ENCODE measurements at places on chromosomes 11 and 22. TPM values are rescaled to one million over a fixed set of nuclear protein-coding genes. Genes with fewer than 3 reads are reported as not detected.

DNA sequence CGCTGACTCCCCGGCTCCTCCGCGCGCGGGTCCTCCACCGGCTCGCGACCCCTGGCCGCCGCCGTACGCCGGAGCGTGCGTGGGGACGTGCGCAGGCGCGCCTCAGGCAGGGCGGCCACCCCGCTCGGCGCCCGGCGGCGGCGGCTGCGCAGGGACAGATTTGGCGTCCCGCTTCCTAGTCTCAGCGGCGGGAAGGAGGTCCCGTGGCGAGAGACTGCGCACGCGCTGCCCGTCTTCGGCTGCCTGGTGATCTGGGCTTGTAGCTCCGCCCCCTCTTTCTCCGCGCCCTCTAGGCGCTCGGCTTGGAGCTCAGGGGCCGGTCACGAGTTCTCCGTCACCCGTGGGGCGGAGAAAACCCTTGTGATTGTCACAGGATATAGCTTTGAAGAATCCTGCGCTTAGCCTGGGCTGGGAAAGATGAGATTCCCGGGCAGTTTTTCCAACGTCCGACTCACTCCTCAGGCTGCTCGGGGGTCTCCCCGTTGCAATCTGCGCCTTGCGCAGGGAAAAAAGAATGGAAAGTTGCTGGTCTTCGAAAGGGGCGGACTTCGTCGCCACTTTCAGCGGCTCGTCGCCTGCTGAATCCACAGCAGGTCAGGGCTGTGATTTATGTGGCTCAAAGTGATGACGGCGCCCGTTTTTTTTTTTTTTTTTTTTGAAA is at the start of gene PATL1:
TSS of gene PATL1 (minus strand) at position 88 of the 661 bp plus-strand sequence. CDS start 142 bp downstream, outside the sequence.
- DNase-seq: peak; percentile 99

GRCh38 chr11:122044086-122044485 is 71.9 kb downstream of the BLID start:
- no peak for DNase-seq

- no peak for DNase-seq
Observed at GRCh38 chr11:106986261-106986660, 32.0 kb downstream of the GUCY1A2 start.

GRCh38 chr11:19680829-19681368 is 31.7 kb upstream of the NAV2 start:
- DNase-seq: no peak

DNA sequence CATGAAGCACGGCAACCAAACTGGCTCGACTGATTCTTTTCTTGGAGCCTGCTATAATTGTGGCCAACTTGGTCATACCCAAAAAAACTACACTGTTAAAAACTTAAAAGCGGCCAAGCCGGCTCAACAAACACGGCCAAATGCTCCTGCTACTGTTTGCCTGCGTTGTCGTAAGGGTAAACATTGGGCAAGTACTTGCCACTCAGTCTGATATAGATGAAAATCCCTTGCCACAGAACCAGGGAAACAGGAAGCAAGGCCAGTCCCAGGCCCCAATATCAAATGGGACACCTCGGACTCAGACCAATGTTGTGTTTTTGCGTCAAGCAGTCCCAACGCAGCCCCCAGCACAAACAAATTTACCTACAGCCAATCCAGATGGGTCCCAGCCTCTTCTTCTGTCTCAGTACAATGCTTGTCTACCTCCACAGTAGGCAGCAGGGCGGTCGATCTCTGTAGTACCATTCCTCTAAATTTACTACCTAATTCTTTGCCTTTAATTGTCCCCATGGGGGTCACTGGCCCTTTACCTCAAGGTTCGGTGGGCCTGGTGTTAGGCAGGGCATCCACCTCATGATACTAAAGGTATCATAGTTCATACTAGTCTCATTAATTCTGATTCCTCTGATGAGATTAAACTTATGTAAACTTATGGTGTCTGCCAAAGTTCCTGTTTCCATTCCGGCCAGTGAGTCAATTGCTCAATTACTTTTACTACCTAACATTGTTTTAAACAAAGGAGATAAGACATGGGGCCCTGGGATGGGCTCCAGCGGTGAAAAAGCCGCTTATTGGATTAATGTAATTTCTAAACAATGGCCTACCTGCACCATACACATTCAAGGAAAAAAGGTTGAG is 3.7 kb upstream of the COMT start:
- DNase-seq: no peak

DNA sequence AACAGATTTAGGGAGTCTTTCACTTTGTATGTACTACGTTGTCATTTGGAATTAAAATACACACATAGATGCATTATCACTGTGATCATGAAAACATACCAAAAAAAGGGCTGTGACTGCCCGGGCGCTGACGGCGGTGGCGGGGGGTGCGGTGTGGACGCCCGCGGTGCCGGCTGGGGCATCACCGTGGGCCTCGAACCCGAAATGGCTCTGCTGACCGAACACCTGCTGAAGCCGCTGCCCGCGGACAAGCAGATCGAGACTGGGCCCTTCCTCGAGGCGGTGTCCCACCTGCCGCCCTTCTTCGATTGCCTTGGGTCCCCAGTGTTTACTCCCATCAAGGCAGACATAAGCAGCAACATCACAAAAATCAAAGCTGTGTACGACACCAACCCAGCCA is 16.2 kb downstream of the MRGPRX4 start:
- no peak for DNase-seq

- no peak for DNase-seq
Observed at GRCh38 chr11:73167363-73167954, 25.3 kb upstream of the FCHSD2 start.

DNA sequence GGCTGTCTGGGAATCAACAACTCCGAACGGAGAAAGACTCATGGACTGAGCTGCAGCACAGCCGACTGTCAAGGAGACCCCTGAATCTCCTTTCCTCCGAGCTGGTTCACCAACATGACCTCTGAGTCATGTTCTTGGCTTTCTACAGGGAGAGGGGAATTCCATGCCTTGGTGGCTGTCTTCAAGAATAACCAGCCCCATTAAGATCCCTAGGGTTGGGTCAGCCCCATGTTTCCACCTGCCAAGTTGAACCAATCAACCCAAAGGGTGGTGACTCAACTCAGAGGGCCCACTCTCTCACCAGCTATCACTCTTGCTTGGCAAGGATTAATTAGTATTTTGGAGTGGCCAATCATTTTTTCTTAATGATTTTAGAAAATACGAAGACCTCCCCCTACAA is 28.3 kb upstream of the IGSF22 start:
- no peak for DNase-seq

RFPL2 gene
- polyA plus RNA-seq: not detected

DNA sequence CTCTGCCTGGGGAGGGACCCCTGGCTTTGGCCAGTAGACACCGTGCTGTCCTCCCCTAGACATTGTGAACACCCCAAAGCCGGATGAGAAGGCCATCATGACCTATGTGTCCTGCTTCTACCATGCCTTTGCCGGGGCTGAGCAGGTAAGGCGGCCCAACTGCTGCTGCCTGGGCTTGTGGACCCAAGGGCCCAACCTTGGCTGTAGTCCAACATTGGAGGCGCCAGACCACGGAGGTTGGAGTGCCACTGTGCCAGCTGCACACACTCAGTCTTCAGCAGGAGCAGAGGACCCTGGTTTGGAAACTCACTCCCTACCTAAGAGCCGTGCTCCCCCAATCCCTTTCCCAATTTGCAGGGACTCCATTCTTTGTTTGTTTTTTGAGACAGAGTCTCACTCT is 9.4 kb downstream of the ACTN3 start:
- no peak for DNase-seq

C22orf23 gene
- 1.0 TPM for polyA plus RNA-seq

OR51V1 gene
- not detected for polyA plus RNA-seq

- DNase-seq: no peak
Observed at GRCh38 chr11:120043328-120043945, 94.5 kb downstream of the TRIM29 start.

DNA sequence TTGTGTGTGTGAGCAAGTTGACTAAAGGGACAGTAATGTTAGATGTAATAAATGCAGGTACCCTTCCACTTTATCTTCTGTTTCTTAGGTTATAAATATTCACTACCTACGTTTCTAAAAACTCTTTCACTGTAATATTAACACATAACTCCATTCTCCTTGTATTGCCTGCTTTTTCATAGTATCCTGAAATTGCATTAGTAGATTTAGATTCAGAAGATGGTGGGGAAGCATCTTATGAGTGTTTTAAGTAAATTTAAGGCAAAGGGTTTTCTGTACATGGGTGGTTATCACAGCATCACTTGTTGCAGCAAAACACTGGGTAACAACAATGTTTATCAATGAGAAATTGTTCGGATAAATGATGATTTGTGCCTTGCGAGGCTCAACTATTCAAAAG is 115.2 kb upstream of the VPREB1 start:
- no peak for DNase-seq

GRCh38 chr11:12604557-12605153 is 69.6 kb upstream of the TEAD1 start:
- no peak for DNase-seq

DNA sequence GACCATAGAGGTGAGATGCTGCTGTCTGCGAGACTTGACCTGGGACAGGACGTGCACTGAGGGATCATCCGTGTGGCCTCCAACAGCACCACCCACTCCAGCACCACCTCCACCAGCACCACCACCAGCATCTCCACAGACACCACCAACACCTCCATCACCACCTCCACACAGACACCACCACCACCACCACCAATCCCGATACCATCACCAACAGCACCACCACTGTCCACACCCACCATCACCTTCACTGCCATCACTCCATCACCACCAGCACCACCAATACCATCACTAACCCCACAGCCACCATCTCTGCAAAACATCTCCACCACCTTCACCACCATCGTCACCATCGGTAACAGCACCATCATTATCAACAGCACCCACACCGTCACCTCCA is 26.6 kb upstream of the SLC22A12 start:
- no peak for DNase-seq

MPZL3 gene
- 1.7 TPM for polyA plus RNA-seq

SLC37A2 gene
- polyA plus RNA-seq: 0.82 TPM

DNA sequence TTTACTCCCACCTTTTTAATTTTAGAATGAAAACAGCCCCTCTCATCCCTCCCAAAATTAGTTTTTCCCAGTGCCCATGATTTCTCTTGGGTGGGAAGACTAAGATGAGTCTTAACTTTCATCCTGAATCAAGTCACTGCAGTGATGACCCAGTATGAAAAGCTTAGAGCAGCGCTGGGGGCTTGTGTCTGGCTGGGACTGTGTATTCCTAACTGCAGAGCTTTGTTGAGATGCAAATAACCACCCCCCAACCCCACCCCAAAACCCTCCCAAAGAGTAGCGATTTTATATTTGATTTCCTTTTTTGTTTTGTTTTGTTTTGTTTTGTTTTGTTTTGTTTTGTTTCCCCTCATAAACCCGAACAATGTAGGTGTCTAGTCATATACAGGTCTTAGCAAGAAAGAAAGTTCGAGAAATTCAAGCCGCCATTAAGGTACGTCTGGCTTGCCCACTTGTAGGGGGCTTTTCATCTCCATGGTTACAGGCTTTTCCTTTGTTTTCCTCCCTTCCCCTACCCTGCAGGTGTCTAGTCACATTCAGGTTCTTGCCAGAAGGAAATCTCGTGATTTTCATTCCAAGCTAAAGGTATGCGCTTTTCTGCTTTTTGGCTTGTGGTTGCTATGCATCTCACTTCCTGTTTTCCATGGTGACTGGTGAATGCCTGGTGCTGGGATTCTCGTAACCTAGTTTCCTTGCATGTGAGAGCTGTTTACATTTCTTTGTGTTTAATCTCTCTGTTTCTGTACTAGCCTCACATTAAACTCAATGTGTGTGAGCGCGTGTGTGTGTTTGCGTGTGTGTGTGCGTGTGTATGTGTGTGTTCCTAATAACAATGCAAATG is 144.6 kb upstream of the RASSF10 start:
- DNase-seq: peak; percentile 75

MYEOV gene
- polyA plus RNA-seq: not detected

CD3G gene
- 0.45 TPM for polyA plus RNA-seq

GRCh38 chr22:40000171-40000570 is 5.4 kb downstream of the FAM83F start:
- no peak for DNase-seq

GRCh38 chr11:43908191-43908590 is 27.6 kb downstream of the ALKBH3 start:
- no peak for DNase-seq

NAALAD2 gene
- 1.5 TPM for polyA plus RNA-seq

DNA sequence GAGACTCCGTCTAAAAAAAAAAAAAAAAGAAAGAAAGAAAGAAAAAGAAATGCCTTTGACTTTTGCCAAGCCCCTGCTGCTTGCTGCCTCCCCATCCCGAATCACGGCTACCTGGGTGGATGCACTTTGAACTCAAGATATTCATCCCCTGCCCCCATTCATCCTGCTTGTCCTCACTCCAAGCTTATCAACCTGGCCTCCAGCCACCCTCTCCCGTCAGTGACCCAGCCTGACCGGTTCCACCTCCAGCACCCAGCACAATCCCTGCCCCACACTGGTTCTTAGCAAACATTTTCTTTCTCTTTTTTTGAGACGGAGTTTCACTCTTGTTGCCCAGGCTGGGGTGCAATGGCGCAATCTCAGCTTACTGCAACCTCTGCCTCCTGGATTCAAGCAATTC is 44.4 kb downstream of the CYTH4 start:
- no peak for DNase-seq

DNA sequence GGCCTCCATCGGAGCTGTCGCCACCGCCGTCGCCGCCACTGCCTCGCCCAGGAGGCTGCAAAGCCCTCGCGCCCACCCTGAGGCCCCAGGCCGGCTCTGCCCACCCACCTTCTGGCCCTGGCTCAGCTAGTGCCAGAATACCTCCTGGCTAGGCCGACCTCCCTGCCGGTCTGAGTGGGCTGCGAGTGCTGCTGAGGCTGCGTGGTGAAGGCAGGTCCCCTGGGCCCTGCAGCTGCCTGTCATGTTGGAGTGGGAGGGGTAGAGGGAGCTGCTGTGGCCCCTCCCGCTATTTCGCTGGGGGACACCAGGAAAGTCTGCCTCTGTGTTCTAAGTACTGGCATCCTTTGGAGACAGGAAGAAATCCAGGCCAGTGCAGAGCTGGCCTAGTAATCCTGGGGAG is 34.2 kb downstream of the LRRC10B start:
- no peak for DNase-seq

DNA sequence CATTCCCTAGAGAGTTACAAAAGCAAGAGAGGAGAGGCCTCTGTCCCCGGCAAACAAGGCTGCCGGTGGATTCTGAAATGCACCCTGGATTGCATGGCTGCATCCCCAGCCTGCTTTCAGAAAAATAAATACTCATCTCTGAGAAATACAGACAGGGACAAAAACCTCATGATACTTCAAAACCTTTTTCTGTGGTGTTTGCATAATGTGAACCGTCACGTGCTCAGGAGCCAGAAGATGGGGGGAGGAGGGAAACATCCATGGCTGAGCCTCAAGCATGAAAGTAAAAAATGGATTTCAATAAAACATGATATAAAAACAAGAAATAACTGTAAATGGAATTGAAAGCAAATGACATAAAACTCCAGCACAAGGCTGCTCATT is 198.5 kb upstream of the NCAM1 start:
- no peak for DNase-seq

- DNase-seq: no peak
Observed at GRCh38 chr11:1476940-1477736, 9.4 kb downstream of the MOB2 start.

DNA sequence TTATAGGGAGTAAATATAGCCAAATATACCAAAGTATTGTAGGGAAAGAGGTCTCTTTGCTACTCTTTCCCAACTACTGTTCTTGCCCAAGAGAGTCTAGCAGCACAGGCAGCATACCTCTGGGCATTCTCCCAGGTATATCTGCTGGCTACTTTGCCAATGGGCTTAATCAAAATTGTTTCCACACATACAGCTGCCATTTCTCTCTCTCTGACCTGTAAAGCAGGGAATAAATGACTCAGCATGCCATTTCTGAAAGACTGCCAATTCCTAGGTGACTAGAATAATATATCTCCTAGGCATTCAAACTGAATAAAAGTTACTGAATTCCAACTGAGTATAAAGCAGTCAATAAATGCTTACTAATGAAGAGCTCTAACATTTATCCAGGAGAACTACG is 44.6 kb downstream of the RDX start:
- no peak for DNase-seq

- DNase-seq: no peak
Observed at GRCh38 chr22:40328546-40329456, 17.5 kb upstream of the ADSL start.

All from kidney (tissue), 22 donors.